ENCODE measurements at places on chromosomes 6 and 20.

DNA sequence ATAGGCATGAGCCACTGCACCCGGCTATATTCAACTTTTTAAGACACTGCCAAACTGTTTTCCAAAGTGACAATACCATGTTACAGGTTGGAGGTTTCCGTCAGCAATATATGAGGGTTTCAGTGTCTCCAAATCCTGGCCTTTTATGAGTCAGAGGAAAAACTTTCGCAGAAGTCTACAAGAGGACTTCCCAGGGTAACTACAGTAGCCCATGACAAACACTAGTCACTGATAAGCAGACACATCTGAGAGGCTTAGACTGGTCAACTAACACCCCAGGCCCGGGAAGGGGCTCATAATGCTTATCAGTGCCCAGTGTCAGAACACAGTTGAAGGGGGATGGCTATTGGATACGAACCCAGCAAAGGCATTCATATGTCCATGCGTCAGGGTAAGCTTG, 85.4 kb downstream of the SOX4 start:
- DNase-seq: no peak

GRCh38 chr20:16216227-16216913, 356.9 kb downstream of the KIF16B start:
- DNase-seq: no peak

- DNase-seq: no peak
These were observed 38.3 kb downstream of the BCL2L1 start for GRCh38 chr20:31684153-31685015.

DNA sequence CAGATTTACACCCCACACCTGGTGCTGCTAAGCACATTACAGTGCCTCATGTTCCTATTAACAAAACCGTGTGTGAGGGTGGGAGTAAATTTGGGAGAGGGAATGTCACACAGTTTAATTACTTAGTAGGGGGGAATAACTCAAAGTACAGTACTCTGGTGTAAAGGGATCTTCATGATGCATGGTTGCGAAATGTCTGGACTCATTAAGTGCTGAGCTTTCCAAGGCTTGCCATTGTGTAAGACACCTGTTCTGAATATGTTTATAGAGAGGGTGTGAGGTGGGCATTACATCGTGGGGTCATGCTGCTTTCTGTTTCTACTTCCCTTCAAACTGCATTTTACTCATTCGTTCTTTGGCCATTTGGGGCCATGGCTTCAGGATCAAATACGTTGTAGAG, 181.2 kb downstream of the ADGRG6 start:
- DNase-seq: no peak

GRCh38 chr6:55898342-55898741, 23.0 kb upstream of the BMP5 start:
- DNase-seq: no peak

- no peak for DNase-seq
These were observed 1.5 kb downstream of the PPP1R14C start for GRCh38 chr6:150144294-150144868.

GRCh38 chr6:42148058-42148457, 5.6 kb upstream of the C6orf132 start:
- no peak for DNase-seq
